ENCODE measurements at places on chromosomes 2 and 18. TPM values are rescaled to one million over a fixed set of nuclear protein-coding genes. Genes with fewer than 3 reads are reported as not detected.

DNA sequence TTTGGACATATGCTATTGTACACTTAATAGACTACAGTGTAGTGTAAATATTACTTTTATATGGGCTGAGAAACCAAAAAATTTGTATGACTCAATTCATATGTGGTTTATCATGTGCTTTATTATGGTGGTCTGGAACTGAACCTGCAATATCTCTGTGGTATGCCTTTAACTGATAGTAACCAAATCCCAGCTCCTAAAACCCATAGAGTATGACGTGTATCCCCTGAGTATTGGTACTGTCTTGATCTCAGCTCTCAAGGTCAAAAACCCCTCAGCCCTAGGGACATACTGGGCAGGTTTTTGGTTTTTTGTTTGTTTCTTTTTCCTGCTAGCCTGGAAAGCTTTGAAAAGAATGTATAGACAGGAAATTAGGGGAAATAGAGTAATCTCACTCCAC, 42.2 kb upstream of the ARHGAP15 start:
- DNase-seq, result no peak

DNA sequence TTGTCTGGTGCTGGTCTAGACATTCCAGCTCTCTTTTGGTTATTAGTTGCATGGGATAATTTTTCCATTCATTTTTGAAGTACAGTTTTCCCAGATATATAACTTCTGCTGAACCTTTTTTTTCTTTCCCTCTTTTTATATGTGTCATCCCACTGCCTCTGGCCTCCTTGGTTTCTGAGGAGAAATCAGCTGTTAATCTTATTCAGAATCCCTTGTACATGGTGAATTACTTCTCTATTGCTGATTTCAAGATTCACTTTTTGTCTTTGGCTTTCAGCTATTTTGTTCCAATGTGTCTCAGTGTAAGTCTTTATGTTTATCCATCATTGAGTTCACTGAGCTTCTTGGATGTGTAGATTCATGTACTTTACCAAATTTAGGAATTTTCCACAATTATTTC, 99.7 kb downstream of the ARHGEF4 start:
- no peak for DNase-seq

The SCN2A gene
- polyA plus RNA-seq, result 1.2 TPM

- DNase-seq, result no peak
These were observed 526 bp downstream of the PRKRA start for GRCh38 chr2:178450524-178450773.

- no peak for DNase-seq
These were observed 209.3 kb upstream of the NCKAP5 start for GRCh38 chr2:133777574-133777960.
